Stimulated activated CD4-positive, alpha-beta T cell treated with anti-CD3 and anti-CD28 coated beads, Interleukin-2, amount 100 ng/mL, for 24 hours (primary cell): ENCODE measurements at places on chromosomes 13 and 19.

DNA sequence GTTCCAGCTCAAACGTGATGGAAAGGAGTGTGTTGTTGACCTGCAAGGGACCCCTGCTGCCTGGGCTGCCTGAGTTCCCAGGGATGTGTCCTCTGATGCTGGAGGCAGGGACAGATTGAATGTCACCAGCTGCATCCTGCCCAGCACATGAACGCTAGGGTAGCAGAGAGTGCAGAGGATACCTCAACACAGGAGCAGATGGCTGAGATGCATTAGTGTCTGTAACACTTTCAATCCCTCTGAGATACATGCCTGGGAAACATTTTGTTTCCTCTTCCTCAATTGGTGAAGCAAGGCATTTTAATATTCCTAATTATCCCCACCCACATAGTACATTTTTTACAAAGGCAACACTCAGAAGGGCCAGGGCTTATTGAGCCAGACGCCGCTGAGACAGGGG lies 106.4 kb upstream of the UBL3 start:
- DNase-seq, result no peak

DNA sequence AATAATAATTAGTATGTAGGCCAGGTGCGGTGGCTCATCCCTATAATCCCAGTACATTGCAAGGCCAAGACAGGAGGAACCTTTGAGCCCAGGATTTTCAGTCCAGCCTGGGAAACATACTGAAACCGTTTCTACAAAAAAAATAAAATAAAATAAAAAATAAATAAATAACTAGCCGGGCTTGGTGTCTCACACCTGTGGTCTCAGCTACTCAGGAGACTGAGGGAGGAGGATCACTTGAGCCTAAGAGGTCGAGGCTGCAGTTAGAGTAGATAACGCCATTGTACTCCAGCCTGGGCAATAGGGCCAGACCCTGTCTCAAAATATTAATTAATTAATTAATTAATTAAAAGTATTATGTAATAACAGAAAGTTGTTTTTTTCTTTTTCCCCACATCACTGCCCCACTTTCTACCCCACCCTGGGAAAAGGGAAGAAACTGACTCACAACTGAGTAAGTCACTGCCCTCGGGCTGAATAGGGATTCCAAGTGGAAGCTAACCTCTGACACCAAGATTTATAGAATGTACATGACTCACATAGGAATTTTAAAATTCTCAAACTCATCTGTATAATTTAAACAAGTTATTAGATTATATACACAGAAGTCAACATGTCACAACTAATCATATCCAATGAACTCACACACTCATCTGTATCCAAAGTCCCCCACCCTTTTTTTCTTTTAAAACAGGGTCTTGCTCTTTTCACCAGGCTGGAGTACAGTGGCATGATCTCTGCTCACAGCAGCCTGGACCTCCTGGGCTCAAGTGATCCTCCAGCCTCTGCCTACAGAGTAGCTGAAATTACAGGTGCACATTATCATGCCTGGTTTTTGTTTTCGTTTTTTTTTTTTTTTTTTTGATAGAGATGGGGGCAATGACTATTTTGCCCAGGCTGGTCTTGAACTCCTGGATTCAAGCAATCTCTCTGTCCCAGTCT lies 12.5 kb downstream of the ZNF611 start:
- no peak for DNase-seq

- DNase-seq, result no peak
These were observed 395.0 kb downstream of the PCDH9 start for GRCh38 chr13:66835040-66835628.

GRCh38 chr13:81230386-81230785 lies 889.5 kb upstream of the SPRY2 start:
- no peak for DNase-seq

- DNase-seq, result peak; percentile 31
These were observed 71.3 kb downstream of the KLF12 start for GRCh38 chr13:74062933-74063332.

DNA sequence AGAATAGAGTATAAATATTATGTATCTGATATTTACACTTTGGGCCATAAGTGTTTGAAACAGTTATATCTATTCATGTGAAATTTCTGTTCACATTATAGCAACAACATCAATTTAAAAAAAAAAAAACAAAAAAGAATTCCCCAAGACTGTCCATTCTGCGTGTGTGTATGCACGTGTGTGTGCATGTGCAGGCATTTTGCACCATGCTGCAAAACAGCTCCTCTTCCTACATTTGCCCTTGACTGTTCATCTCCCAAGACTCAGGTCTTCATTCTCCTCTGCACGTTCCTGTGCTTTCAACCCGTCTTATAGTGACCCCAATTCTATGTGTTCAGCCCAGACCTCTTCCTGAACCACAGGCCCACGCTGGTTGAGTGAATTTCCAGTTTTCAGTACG lies 149.4 kb downstream of the SHISA2 start:
- no peak for DNase-seq

- no peak for DNase-seq
These were observed 5.7 kb downstream of the PAK4 start for GRCh38 chr19:39131255-39131755.

GRCh38 chr13:44309794-44310757 lies 63.5 kb upstream of the SERP2 start:
- DNase-seq, result no peak

DNA sequence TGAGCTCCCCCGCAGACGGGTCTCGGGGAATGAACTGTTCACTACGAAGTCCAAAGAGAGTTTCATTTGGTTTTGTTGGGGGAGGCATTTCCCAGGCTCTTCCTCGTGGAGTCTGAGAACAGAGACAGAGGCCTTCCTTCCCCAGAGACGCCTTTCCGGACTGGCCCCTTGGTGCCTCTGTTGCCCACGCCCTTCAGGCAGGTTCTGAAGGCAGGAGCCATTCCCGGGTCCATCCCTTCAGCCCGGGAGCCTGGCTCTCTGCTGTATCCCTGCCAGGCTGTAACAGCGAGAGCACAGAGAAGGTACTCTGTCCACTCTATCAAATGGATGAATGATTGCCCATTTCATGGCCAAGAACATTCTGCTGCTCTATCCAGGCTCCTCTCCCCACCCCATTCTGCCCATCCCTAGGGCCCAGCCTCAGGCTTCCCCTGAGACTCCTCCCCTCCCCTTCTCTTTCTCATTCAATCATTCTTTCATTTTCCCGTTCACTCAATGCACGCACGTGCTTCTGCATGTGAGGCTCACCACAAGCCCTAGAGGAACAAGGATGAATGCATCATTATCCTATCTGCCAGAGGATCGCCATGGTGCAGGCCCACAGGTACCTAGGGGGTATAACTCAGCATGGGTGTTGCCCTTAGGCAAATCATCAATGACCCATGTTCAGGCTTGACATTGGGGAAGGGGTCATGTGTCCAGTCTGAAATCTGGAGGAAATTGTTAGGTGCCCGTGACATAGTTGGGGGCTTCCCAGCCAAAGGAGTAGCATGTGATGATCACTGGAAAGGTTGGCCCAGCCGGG lies 298.6 kb downstream of the ZNF536 start:
- no peak for DNase-seq

GRCh38 chr13:33316890-33317289 lies 31.3 kb upstream of the STARD13 start:
- DNase-seq, result no peak

- DNase-seq, result no peak
These were observed 621.1 kb upstream of the KLHL1 start for GRCh38 chr13:70729369-70729768.

DNA sequence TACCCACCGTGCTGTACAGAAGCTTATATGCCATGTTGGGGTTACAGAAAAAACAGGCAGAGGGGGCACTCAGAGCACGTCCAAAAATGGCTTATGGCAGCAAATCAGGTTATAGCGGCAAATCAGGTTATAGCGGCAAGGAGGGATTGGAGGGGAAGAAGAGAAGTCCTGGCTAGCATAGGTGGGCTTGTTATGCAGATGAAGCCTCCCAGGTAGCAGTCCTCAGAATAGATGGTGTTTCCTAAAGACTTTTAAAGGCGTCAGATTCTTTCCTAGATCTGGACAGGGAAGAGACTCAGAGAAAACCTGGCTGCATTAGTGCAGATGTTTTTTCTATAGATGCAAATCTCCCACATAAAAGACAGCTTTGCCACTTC lies 19.8 kb upstream of the PLEKHF1 start:
- DNase-seq, result no peak

DNA sequence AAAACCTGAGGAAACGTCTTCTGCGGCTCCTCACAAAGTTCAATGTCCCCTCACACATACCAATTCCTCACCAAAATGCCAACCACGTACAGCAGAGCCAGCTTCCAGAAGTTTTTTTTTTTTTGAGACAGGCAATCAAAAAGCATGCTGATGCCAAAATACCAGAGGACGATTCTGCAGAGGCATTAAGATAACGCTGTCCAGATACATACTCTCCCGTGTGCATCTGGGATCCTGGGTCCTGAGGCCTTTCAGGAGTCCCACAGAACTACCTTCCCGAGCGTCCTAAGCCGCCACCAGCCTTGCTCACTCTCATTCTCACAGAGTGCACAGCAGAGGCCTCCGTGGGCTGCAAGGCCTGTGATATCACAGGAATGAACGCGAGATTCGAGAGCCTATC lies 5.0 kb downstream of the DCUN1D2 start:
- no peak for DNase-seq

- no peak for DNase-seq
These were observed 8.9 kb downstream of the CACNG8 start for GRCh38 chr19:53971673-53972072.

- DNase-seq, result no peak
These were observed 28.9 kb downstream of the SMIM24 start for GRCh38 chr19:3451451-3451866.
